RPMI8226 (cell line): ENCODE measurements at places on chromosomes 12 and 14.
A peak's percentile ranks its signal among the peaks of the same experiment; 100 is the strongest.

- DNase-seq = peak; percentile 86
These were observed 29.0 kb upstream of the SMUG1 start for GRCh38 chr12:54217774-54218241.

DNA sequence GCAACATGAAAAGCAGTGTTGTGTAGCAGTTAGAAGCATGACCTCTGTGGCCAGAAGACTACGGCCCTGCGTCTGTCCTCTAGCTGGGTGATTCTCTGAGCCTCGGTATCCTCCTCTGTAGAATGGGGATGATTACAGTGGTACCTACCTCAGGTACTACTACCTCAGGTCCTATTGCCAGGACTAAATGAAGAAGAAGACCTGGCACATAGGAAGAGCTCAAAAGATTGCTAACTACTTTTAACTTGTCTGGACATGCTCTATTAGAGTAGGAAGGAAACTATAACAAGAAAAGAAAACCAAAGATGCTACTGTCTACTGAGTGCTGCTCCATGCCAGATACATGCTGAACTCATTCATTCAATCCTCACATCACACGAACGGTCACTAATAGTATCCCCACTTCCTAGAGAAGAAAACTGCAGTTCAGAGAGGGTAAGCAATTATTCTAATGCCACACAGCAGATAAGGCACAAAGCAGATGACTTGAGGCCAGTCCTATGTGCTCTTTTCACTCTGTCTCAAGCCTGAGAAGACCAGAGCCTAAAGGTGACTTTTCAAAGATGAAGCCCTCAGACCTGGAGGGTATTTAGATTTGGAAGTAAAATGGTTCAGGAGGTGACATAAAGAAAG is 108.1 kb upstream of the HIF1A start:
- DNase-seq = no peak

DNA sequence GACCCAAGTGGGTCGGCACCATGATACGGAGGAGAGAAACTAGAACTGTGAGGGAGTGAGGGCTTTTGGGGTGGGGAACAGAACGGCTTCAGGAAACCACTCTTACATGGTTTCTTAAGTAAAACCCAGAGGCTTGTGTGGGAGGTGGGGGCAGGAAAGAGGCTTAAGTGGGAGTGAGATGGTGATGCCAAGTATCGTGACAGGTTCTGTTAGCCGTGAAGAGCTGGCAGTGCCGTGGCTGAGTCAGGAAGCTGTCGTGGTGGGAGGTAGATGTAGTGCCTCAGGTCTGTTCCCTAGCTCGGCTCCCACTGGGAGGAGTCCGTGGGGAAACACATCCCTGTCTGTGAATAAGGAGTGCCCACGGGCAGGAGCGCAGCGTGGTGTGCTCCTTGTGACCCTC is 185.8 kb upstream of the FKBP4 start:
- DNase-seq = no peak

- DNase-seq = peak; percentile 19
These were observed 145.0 kb upstream of the SLC38A2 start for GRCh38 chr12:46517579-46517962.

DNA sequence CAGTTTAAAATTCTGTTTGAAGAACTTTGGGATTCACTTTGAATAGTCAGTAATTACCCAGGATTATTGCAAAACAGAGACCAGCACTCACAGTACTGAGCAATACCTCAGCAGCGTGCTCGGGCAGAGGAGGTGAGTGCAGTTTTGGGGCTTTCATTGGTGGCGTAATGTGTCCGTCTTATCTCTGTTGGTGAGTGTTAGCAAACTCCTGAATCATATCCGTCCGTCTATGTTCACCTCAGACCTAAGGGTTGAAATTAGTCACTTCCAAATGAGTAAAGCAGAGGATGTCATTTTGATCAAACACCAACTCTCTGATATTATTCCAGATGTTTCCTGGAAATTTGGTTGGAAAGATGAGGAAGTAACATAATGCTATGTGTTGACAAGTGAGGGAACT is 82.8 kb downstream of the BORCS5 start:
- no peak for DNase-seq

DNA sequence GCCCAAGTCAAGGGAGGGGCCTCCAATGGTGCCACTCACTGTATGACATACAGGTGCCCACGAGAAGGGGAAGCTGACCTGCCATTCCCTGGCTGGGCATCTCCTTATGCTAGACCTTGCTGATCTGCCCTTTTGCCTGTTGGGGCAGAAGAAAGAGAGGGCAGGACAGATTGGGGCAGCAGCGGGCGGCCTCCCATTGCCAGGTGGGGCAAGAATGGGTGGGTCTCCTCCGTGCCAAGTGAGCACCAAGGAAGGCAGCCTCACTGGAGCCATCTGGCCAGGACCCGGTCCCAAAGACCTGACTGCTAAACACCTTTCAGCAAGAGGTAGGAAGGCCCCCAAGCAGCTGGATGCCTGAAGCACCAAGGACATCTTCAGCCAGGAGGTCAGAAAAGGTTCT is 50.5 kb downstream of the PLEKHG3 start:
- no peak for DNase-seq

GRCh38 chr14:88937706-88938105 is 113.3 kb downstream of the TTC8 start:
- no peak for DNase-seq

DNA sequence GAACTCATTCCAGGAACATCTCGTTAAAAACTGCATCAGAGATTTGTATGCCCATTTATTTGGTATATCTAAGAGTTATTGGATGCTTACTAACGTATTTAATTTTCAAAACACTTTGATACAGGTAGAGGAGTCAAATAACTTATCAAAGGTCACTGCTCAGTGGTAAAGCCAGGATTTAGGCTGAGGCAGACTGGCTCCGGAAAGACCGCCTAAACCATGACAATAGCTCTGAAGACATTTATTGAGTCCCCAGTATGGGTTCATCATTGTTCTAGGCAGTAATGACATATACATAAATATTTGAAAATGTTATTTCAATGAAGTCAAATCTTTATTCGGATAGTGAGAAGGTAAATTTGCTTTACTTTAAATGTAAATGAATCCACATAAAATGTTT is 30.3 kb downstream of the WBP11 start:
- DNase-seq = no peak

DNA sequence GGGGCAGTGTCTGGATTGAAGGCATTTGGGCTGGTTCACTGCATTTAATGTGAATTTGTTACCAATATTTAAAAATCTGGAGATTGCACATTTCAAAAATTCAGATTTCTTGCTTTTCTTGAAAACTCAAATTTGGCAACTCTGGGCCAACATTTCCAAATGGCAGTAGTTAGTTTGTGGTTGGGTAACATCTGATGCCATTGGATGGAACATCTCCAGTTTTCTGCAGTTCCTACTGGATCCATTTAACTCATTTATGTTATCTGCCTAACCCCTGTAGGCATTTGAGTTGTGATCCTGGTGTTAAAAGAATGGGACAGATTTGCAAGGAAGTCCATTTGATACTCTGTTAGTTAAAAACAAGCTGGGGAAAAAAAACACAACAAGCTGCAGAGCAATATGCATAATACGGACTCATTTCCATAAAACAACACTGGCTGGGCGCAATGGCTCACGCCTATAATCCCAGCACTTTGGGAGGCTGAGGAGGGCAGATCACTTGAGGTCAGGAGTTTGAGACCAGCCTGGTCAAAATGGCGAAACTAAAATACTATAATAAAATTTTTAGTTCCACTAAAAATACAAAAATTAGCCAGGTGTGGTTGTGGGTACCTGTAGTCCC is 7.9 kb downstream of the EIF2B2 start:
- no peak for DNase-seq

GRCh38 chr14:104576232-104576969 is 3.2 kb upstream of the C14orf180 start:
- no peak for DNase-seq

DNA sequence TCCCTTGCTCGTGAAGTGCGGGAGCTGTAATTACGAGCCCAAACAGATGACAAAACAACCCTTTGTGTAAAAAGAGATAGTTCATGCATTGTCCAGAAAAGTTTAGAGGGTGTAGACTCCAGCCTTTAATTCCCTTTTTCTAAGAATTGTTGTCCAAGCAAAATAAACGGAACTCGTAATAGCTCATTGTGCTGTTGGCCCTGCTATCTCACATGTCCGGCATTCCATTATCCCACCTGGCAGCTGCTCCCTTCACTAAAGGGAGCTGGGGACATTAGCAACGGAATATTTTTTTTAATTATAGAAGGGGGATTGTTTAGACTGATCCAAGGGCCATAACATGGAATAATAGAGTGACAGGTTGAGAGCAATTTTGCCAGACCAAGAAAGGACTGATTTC is 277.5 kb upstream of the TBX3 start:
- DNase-seq = no peak

- DNase-seq = no peak
These were observed 2.8 kb upstream of the PYROXD1 start for GRCh38 chr12:21434699-21435098.

DNA sequence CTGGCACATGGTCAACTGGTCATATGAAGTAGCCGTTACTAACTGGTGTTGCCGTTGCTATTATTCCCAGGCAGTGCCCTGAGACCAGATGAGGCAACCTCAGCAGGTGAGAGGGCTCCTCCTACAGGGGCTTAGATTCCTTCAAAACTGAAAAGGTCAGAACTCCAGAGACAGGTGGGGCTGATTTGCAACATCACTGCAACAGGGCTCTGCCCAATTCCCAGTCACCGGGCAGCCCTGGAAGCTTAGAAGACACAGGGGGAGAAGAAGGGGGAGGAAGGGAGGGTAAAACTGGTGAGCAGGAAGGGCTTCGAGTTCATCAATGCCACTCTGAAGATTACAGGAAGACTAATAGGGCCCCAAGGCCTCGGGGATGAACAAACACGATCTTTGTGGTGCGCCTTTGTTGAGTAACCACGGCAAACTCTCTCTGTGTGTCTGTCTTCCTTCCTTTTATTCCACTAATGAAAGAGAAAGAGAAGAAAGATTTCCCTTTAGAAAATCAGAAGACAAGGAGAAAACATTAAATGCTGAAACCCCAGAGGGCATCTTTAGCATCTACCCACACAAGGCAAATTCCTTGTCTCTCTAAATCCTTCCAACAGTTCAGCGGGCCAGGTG is 749.1 kb upstream of the TBX3 start:
- DNase-seq = no peak

GRCh38 chr12:28506271-28506670 is 316.0 kb downstream of the CCDC91 start:
- DNase-seq = no peak

DNA sequence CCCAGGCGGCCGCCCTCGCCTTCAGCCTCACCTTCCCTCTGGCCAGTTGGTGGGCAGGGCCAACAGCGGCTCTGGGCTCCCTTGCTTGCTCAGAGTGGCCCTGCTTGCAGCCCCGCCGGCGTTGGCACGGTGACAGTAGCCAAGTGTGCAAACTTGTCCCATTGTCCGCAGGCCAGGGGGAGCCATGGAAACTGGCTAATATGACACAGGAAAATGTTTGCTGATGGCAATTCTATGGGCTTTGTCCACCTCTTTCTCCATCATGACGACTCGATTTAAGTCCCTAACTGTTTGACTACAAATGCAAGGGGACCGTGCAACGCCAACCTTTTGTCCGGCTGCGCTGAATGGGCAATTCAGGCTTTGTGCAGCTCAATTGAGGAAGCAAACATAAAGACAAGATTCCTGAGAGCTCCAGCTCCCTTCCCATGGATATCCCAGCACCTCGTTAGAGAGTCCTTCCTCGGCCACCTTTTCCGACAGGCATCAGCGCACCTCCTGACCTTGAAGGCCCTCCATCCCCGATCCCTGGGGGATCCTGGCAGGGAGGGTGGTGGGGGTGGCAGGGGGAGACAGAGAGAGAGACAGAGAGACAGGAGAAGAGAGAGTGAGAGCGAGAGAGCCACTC is 785 bp upstream of the FAM181A start:
- no peak for DNase-seq

DNA sequence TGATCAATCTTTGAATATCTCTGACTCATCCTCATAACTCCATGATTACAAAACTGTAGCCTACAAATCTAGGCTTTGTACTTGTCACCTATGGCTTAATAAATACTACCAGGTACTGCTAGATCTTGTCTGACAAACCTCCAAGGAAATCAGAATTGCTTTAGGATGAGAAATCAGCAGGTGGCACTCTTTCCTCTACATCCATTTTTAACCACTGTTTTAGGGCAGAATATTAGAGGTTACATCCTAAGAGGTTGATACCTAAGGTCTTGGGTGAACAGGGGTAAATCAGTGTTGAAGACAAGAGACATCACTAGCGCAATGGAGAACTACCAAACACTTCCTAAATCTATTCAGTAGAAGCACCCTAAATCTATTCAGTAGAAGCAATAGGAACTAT is 63.1 kb upstream of the SOX5 start:
- DNase-seq = no peak

DNA sequence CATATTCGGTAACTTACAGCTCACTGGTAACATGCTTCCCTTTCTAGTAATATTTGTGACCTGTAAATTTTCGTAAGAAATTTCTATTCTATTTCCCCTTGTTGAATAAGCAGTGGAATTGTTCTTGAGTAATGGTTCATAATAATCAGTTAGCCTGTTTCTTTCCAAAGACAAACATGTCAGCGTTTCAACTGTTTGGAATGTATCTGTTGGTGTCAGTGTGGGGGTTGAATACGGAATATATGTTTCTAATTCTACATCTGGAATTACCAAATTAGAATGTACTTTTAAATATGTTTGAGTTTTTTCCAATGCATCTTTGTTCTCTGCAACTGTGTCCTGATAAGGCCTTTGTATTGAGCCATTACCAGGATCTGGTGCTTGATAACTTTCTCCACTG is 2.0 kb downstream of the BBS10 start:
- DNase-seq = no peak

GRCh38 chr12:3636328-3636727 is 116.6 kb downstream of the CRACR2A start:
- no peak for DNase-seq

- peak; percentile 22 for DNase-seq
These were observed 11.1 kb upstream of the KRT1 start for GRCh38 chr12:52691076-52691840.

DNA sequence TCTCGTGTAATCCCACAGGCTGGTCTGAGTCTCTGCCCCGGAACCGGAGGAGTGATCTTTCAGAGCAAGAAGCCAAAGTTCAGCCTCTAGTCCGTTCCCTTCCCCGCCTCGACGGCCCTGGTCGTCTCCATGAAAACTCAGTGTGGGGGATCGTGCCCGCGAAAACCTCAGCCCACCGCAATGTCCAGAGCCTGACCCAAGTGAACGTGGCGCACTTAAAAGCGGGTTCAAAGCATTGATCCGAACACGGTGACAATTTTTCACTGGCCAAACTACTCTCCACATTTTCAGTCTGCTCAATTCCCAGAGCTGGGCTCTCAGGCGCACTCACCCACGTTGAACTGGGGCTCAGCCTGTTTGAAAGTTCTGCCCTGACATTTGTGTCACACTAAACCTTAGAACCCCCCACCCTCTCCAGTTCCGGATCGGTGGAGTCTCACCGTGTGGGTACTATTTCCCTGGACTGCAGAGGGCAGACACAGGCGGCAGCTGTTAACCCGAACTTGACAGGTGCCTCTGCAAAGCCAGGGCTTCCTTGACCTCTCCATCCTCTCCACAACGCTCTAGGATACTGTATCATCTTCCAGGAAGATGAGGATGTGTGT is 886 bp upstream of the PRICKLE1 start:
- no peak for DNase-seq
